ENCODE measurements at places on chromosomes 11 and 22.

DNA sequence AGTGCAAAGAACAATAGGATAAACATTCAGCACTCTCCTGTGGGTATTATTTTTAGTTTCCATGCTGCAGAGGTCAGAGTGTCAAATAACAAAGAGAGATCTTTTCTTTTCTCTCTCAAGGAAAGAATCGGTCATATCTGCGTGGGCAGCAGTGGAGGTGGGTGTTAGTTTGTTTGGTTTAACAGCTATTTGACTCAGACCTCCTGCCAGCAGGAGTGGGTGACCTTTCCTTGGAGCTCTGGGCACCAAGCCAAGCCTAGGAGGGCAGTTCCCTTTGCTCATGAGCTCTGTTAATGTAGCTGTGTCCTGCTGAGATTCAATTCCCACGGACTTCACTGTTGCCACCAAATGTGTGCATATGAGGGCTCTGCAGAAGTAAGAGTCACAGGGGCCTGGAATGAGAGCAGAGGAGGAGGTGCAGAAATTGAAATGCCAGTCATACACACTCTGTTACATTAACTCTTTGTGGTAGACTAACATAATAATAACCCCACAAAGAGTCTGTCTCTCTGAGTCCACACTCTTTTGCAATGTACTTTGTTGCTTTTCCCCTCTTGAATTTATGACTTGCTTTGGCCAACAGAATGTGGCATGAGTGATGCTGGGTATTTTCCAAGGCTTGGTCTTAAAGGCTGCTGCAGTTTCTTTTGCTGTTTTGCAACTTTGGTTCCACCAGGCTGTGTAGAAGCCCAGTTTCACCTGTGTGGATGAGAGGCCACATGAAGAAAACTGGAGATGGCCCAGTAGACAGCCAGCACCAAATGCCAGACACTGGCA, 76.0 kb upstream of the GRK3 start:
- no peak for DNase-seq

- DNase-seq: no peak
Observed at GRCh38 chr11:84260862-84261261, 974.7 kb upstream of the CCDC90B start.

DNA sequence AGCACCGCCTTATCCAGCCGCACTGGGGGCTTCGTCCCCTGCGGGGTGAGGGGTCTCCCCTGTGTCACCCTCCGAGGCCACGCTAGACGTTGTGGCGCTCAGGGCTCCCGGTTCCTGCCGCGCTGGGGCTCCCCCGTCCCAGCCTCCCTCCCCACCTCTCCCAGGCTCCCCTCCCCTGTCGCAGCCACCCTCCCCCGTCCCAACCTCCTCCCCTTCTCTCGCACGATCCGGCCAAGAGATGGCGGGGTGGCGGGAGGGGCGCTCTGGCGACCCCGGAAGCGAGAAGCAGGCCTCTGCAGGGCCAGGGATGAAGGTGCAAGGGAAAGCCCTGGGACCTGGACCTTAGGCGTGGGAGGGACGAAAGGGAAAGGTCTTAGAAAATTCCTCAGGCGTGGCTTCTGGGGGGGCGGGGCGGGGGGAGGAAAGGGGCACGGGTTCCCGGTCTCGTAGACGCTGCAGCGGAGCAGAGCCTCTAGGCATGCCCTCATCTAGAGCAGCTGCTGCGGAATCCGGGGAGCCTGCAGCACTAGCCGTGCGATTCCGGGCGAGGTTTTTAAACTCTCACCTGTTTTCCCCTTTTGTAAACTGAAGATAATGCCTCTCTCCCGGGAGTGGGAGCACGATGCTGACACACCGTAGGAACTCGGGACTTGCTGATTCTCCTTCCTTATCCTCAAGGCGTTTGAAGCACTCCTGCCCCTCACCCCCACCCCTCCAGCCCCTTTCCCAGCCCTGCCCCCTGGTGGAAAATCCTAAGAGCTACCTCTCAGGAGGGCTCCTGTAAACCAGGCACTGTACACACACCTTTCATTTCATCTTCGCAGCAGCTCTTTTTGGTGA, 14.4 kb downstream of the KCNJ5 start:
- no peak for DNase-seq

- no peak for DNase-seq
Observed at GRCh38 chr11:742571-743201, 4.6 kb upstream of the TALDO1 start.

- DNase-seq: no peak
Observed at GRCh38 chr11:99260696-99261095, 239.9 kb downstream of the CNTN5 start.

DNA sequence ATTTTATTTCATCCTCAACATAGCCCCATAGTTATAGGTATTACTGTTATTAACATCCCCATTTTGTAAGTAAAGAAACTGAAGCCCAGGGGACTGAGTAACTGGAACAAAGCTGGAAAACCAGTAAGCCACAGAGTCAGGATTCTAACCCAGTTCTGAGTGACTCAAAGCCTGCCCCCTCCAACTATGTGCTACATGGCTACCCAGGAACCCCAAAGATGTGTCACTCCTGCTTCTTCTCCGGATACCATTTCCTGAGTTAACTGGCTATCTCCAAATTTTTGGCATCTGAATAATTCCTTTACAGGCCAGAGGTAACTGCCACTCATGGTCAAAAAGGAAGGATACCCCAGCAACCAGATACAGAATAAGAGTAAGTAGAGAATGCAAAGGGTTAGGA, 43.6 kb downstream of the TENM4 start:
- DNase-seq: no peak

- DNase-seq: no peak
Observed at GRCh38 chr11:47969401-47969800, 11.0 kb upstream of the PTPRJ start.

DNA sequence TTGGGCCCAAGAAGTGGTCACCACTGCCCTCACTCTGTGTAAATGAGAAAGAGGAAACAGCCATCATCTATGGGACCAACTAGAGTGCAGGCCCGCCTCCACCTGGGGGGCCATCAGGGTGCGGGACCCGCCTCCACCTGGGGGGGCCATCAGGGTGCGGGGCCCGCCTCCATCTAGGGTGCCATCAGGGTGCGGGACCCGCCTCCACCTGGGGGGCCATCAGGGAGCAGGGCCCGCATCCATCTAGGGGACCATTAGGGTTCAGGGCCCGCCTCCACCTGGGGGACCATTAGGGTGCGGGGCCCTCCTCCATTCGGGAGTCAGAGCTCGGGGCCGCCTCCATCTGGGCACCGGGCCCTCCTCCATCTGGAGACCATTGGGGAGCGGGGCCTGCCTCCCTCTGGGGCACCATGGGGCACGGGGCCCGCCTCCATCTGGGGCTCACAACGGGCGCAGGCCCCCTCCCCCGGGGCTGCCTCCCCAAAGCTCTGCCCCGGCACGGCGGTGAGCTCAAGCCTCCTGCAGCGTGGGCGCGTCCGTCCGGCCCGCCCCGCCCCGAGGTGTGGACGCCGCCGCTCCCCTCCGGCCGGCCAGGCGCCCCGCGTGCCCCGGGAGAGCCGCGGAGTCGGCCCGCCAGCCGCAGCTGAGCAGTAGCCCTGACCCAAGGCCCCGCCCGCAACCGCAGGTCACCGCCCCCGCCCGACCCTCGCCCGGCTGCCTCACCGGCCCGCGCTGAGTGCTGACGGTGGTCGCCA, 512 bp downstream of the TOLLIP start:
- no peak for DNase-seq

DNA sequence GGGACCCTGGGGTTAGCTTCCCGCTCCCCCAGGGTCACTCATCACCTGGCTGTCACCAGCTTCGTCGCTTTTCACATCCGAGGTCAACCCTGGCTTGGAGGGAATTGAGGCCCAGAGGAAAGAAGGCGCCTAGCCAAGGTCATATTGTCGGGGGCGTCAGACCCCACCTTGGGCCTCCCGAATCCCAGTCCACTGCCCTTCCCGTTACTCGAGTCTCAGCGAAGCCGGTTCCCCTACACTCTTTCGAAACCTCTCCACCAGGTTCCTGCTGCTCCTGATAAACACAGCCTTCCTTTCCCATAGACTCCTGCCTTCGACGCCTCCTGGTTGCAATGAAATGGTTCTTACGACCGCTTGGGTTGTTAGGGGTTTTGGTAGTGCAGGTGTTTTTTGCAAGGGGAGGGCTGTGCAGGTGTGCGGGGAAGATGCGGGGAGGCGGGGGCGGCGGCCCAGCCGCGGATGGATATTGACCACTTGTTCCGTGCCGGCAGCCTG, 642 bp downstream of the NAA40 start:
- DNase-seq: no peak

DNA sequence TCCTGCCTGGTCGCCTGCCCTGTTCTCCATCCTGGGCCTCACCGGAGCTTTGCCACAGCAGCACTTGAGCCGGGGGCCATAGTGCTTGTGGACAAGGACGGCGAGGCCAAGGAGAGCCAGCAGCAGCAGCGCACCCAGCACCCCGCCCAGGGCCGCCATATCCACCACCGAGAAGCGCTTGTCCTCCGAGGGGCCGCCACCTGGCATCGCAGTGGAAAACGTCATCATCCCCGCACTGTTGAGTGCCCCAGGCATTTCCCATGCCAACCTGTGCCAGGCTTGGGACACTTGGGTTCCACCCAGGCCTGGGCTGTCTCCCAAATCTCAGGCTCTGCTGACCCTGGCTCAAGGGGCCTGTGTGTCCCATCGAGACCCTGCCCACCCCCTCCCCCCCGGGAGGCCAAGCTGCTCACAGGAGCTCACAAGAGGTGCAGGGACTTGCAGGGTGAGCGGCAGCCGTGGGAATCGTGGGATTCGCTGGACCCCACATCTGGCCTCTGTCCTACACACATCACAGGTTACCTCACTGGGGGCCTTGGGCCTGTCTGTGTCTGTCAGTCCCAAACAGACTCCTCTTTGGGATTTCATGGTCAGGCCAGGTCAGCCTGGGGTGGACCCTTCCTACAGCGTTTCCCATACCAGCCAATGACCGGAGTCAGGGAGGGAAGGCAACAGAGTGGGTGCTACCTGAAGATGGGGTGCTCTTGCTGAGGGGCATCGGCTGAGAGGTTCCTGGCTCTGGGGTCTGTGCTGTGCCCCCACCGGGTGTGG, 2.3 kb upstream of the IRF7 start:
- no peak for DNase-seq

- no peak for DNase-seq
Observed at GRCh38 chr11:112103446-112103845, 16.8 kb downstream of the SDHD start.

DNA sequence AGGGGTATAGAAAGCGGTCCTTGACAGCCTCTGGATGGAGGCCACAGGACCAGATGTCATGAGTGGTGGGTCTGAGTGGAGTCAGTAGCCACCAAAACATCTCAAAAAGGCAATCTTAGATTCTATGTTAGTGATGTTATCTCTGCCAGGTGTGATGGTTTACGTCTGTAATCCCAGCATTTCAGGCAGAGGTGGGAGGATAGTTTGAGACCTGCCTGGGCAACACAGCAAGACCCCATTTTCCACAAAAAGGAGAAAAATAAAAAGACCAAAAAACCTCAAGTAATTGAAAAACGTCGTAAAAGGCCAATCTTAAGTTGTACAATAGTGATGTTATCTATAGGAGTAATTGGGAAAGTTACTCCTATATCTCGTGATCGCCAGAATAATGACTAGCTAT, 3.7 kb upstream of the MTCH2 start:
- DNase-seq: no peak

GRCh38 chr11:84722583-84723108, 904.5 kb downstream of the DLG2 start:
- DNase-seq: no peak

- no peak for DNase-seq
Observed at GRCh38 chr11:17770048-17770652, 35.6 kb downstream of the KCNC1 start.

- no peak for DNase-seq
Observed at GRCh38 chr11:10973416-10973815, 115.6 kb upstream of the ZBED5 start.

DNA sequence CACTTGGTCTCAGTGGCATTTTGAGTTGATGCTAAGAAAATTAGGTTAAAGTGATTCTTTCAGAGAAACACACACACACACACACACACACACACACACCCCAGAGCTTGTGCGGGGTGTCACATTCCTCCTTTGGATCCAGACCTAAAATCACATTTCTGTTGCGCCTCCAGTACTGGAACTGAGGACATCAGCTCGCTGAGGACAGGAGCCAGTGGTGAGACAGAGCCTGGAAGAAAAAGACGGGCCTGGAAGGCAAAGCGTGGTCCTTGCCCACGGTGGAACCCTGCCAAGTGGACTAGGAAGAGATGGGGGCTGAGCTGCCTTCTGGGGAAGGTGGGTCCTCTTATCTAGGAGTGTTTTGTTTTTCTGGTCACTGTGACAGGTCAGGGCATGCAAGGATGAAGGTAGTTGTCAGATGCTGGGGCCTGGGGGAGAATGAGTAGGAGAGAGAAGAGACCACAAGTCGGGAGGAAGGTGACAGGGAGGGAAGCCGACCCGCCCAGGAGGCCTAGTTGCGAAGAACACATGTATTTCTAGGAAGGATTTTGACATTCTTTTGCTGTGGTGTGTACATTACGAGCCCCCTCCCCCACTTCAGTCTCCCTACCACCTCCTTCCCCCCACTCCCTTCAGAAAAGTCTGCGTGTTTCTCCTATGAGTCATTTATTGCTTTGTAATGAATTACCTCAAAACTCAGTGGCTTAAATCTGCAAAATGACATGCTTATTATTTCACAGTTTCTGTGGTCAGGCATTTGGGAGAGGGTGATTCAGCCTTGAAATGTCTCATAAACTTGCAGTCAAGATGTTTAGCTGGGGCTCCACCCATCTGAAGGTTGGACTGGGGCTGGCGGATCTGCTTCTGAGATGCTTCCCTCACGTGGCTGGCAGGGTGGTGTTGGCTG, 4.8 kb upstream of the ELFN2 start:
- no peak for DNase-seq

DNA sequence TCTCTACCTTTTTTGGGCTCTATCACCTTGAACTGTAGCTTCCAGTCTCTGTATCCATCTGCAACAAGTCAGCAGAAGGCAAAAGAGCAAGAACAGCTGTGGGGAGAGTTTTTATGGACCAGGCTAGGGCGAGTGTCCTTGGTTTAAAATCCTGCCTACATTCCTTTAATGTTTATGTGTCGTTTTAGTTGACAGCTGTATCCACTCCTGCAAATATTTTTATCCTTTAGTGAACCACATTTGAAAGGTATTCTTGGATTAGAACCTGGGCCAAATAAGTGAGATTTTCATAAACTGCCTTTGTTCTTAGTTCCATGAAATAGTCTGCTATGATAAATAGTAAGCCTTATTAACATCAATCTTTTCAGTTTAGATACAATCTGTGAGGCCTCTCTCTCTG, 712.2 kb downstream of the ETS1 start:
- DNase-seq: no peak

- DNase-seq: no peak
Observed at GRCh38 chr11:128766591-128767081, 72.8 kb downstream of the FLI1 start.

DNA sequence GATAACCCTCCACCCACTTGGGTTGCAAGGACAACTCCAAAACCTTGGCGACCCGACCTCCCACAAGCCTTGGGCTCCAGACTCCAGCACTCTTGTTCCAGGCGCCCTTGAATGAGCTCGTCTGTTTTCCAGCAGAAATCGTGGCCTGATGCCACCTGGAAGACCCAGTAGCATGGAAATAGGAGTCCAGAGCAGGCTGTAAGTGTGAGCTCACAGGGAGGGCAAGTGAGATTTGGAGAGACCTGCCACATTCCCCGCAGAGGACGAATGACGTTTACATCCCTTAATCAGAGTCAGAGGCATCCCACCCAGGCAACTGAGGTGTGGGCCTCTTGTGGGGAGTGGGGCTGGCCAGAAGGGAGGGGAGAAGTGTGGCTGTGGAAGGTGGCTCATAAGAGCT, 71.9 kb downstream of the LDLRAD3 start:
- DNase-seq: no peak

Data from neural crest cell (in vitro differentiated cells).